Activated B cell treated with CpG ODN at 0.5 μM for 24 hours (primary cell): ENCODE measurements at places on chromosomes 13 and 19. TPM values are rescaled to one million over a fixed set of nuclear protein-coding genes. Genes with fewer than 3 reads are reported as not detected.

- peaks cover 26% of the 10 kb centered on the region for H3K27me3 ChIP-seq
- H3K4me3 ChIP-seq: peak overlapping the region; percentile 71
- H3K36me3 ChIP-seq: no peaks in the 10 kb centered on the region
- DNase-seq: no peak
- H3K4me1 ChIP-seq: peaks cover 16% of the 10 kb centered on the region
- H3K27ac ChIP-seq: no peak overlapping the region
Measured at GRCh38 chr13:28495538-28496187, 735 bp upstream of the FLT1 start.

DNA sequence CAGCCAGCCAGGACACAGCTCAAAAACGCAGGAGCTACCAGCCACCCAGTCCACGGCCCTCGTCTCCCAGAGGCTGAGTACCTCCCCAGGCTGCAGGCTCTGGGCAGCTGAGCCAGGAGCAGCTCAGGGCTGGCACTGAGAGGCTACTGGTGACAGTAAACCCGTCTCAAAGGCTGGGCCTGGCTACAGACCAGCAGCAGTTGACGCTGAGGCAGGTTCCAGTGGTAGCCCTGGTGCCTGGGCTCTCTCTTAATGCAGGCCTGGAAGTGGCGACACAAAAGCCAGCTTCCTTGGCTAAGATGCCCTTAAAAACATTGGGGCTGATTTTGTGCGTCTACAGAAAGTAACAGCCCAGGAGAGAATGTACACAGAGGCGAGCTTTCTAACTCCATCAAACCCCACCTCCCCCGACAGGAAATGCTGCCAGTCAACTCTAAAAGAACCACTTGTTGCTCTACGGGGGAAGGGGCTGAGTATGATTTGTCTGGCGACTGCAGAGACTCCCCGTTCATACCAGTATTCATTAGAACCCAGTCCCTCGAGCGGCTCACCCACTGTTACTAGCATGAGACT, 126.3 kb downstream of the STK24 start:
- peaks cover 71% of the 10 kb centered on the region for H3K36me3 ChIP-seq
- H3K27ac ChIP-seq: peak overlapping the region; percentile 9
- H3K4me3 ChIP-seq: no peak overlapping the region
- H3K27me3 ChIP-seq: no peaks in the 10 kb centered on the region
- DNase-seq: no peak
- peaks cover 3% of the 10 kb centered on the region for H3K4me1 ChIP-seq

GRCh38 chr19:4981681-4981958, 12.7 kb downstream of the KDM4B start:
- H3K27ac ChIP-seq: no peak overlapping the region
- DNase-seq: no peak
- no peak overlapping the region for H3K4me3 ChIP-seq
- peaks cover 49% of the 10 kb centered on the region for H3K4me1 ChIP-seq

- H3K4me1 ChIP-seq: no peaks in the 10 kb centered on the region
- no peaks in the 10 kb centered on the region for H3K27me3 ChIP-seq
- DNase-seq: no peak
- no peak overlapping the region for H3K27ac ChIP-seq
Measured at GRCh38 chr19:20385061-20385460, 180.5 kb downstream of the ZNF737 start.

PROZ gene
- total RNA-seq: not detected in 2 replicates

NKG7 gene
- 1.6 and 2.1 TPM in 2 replicates for total RNA-seq
